ENCODE measurements at places on chromosomes 2 and 18.

DNA sequence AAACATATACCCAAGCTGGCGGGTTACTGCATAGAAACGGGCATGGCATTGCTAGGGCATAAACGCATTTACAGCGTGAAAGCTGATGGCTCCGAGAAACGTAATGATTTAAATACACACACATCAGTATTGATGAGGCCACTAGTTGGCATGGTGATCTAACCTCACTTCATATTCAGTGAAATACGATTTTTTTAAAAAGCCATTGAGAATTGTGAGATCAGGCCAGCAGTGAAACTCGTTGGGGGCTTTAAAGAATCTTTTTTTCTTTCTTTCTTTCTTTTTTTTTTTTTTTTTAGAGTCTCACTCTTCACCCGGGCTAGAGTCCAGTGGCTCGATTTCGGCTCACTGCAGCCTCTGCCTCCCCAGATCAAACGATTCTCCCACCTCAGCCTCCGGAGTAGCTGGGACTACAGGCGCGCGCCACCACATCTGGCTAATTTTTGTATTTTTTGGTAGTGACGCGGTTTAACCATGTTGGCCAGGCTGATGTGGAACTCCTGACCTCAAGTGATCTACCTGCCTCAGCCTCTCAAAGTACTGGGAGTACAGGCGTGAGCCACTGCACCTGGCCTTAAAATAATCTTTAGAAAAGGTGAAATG, 2.4 kb upstream of the SMAD7 start:
- no peaks in the 10 kb centered on the region for H3K36me3 ChIP-seq
- H3K4me3 ChIP-seq: peak overlapping the region; percentile 80
- H3K27ac ChIP-seq: peak overlapping the region; percentile 94
- H3K4me1 ChIP-seq: peaks cover 20% of the 10 kb centered on the region
- no peak for DNase-seq

- no peak for DNase-seq
- no peaks in the 10 kb centered on the region for H3K4me1 ChIP-seq
- H3K4me3 ChIP-seq: no peak overlapping the region
- H3K27ac ChIP-seq: no peak overlapping the region
These were observed 15.5 kb upstream of the CFLAR start for GRCh38 chr2:201100497-201100896.

DNA sequence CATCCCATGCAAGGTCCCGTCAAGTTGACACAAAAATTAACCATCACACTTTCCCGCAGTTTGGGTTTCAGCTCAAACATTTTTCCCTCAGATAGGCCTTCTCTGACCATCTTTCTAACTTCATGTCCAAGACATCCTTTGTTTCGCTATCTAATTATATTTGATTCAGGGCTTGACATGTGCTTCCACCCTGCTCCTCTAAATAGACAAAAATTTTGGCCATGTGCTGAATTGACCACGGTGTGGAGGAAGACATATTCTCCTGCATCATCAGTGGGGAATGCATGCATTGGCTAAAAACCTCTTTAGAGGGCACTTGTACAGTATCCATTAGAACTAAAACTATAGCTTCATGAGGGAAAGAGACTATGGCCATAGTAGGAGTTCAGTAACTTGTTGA, 81.2 kb downstream of the PLCL1 start:
- no peaks in the 10 kb centered on the region for H3K4me1 ChIP-seq
- DNase-seq: no peak
- H3K27ac ChIP-seq: no peak overlapping the region
- no peaks in the 10 kb centered on the region for H3K36me3 ChIP-seq
- no peak overlapping the region for H3K4me3 ChIP-seq
- no peaks in the 10 kb centered on the region for H3K27me3 ChIP-seq

- no peak for DNase-seq
- no peak overlapping the region for H3K27ac ChIP-seq
- peaks cover 9% of the 10 kb centered on the region for H3K4me1 ChIP-seq
- H3K4me3 ChIP-seq: no peak overlapping the region
These were observed 213.0 kb downstream of the TNS1 start for GRCh38 chr2:217789736-217790181.

DNA sequence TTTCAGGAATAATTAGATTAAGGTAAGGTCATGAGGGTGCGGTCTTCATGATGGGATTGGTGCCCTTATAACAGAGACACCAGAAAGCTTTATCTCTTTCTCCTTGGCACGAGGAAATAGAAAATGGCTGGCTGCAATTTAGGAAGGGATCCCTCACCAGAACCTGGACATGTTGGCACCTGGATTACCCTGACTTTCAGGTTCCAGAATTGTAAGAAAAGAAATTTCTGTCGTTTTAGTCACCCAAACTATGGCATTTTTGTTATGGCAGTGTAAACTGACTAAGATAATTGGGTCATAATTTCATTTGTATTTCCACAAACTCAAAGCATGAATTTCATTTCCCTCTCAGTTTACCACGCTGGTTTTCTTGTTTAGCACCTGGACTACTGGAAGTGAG, 473.6 kb downstream of the PTH2R start:
- no peaks in the 10 kb centered on the region for H3K4me1 ChIP-seq
- DNase-seq: no peak
- no peak overlapping the region for H3K27ac ChIP-seq

GRCh38 chr18:49139766-49140165, 189.0 kb upstream of the SMAD7 start:
- no peaks in the 10 kb centered on the region for H3K36me3 ChIP-seq
- DNase-seq: no peak
- H3K27me3 ChIP-seq: no peaks in the 10 kb centered on the region
- no peaks in the 10 kb centered on the region for H3K4me1 ChIP-seq
- H3K4me3 ChIP-seq: no peak overlapping the region

- peaks cover 16% of the 10 kb centered on the region for H3K36me3 ChIP-seq
- H3K27me3 ChIP-seq: no peaks in the 10 kb centered on the region
- H3K27ac ChIP-seq: peak overlapping the region; percentile 57
- DNase-seq: peak; percentile 90
- no peak overlapping the region for H3K4me3 ChIP-seq
- peaks cover 34% of the 10 kb centered on the region for H3K4me1 ChIP-seq
These were observed 16.0 kb downstream of the EPG5 start for GRCh38 chr18:45951016-45951714.

DNA sequence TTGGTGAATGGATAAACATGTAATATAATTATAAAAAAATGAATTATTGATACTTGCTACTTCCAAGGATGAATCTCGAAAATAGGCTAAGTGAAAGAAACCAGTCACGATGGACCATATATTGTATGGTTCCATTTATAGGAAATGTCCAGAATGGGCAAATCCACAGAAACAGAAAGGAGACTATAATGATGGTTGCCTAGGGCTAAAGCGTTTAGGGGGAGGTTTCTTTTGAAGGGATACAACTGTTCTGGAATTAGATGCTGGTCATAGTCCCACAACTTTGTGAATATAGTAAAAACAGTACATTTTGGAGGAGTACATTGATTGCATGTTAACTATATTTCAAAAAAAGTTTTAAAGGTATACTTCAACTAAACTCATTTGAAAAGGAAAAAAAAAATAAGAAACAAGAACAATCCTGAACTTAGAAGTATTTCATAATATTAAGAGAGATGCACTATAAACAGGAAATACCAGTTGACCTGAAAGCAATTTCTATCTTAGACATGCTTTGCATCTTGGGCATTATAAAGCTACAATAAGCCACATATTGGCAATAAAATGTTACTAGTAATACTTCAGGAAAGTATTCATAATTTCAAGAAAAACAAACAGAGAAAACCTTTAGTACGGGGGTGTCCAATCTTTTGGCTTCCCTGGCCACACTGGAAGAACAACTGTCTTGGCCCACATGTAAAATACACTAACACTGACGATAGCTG, 130.0 kb downstream of the C2orf74 start:
- no peaks in the 10 kb centered on the region for H3K36me3 ChIP-seq
- no peaks in the 10 kb centered on the region for H3K27me3 ChIP-seq
- DNase-seq: peak; percentile 32
- peaks cover 2% of the 10 kb centered on the region for H3K4me1 ChIP-seq
- no peak overlapping the region for H3K4me3 ChIP-seq
- no peak overlapping the region for H3K27ac ChIP-seq

DNA sequence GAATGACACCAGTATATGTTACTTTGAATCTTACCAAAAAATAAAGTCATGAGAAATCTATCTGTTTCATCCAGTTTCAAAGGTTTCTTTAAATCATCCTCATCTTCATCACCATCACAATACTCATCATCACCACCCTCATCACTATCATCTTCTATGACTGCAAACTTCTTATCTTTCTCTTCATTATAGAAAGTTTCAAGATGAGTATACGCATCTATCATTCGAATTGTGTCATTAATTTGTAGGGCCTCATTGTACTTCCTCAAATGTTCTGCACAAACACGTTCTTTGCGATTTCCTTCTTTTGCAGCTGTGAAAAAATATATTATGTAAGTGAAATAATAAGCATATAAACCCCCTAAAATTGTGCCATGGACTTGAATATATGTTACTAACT, 34.1 kb upstream of the FAP start:
- no peaks in the 10 kb centered on the region for H3K4me1 ChIP-seq
- no peak for DNase-seq
- no peak overlapping the region for H3K4me3 ChIP-seq
- H3K27me3 ChIP-seq: no peaks in the 10 kb centered on the region
- no peaks in the 10 kb centered on the region for H3K36me3 ChIP-seq
- no peak overlapping the region for H3K27ac ChIP-seq

DNA sequence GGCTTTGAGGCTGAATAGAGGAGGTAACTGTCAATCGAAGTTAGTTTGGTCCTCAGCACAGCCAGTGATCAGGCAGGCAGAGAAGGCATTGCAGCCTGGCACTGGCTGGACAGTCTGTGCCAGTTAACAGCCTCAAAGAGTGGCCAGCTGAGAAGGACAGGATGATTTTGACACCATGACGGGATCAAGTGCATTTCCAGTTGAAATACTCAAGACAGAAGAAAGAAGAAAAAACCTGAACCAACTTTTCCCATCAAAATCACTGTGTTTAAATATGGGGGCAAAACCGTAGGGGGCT, 96.7 kb upstream of the ZCCHC2 start:
- no peak overlapping the region for H3K4me3 ChIP-seq
- no peak for DNase-seq
- no peaks in the 10 kb centered on the region for H3K36me3 ChIP-seq
- H3K27ac ChIP-seq: no peak overlapping the region
- H3K27me3 ChIP-seq: no peaks in the 10 kb centered on the region

- H3K27me3 ChIP-seq: no peaks in the 10 kb centered on the region
- no peaks in the 10 kb centered on the region for H3K36me3 ChIP-seq
- H3K4me3 ChIP-seq: no peak overlapping the region
- DNase-seq: no peak
- no peaks in the 10 kb centered on the region for H3K4me1 ChIP-seq
- H3K27ac ChIP-seq: no peak overlapping the region
These were observed 398.2 kb downstream of the ADCYAP1 start for GRCh38 chr18:1302861-1303260.

DNA sequence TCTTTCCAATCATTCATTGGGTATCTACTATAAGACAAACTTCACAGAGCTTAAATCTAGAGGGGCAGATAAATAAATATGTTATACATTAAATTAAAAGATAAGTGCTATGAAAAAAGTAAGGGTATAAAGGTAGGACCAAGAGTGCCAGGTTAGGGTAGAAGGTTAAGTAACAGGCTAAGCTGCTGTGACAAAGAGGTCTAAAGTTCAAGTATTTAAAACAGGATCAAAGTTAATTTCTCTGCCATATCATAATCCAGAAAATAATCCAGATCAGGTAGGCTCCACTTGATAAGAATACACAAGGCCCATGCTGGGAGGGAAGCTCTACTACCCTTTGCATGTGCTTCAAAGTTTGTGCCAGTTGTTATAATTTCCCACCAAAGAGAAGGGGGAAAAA, 115.6 kb downstream of the DYM start:
- no peak overlapping the region for H3K27ac ChIP-seq
- H3K4me1 ChIP-seq: no peaks in the 10 kb centered on the region
- H3K27me3 ChIP-seq: no peaks in the 10 kb centered on the region
- H3K36me3 ChIP-seq: no peaks in the 10 kb centered on the region
- no peak for DNase-seq

GRCh38 chr2:205730701-205731582, 48.6 kb downstream of the NRP2 start:
- no peaks in the 10 kb centered on the region for H3K36me3 ChIP-seq
- H3K4me3 ChIP-seq: no peak overlapping the region
- H3K27ac ChIP-seq: no peak overlapping the region

DNA sequence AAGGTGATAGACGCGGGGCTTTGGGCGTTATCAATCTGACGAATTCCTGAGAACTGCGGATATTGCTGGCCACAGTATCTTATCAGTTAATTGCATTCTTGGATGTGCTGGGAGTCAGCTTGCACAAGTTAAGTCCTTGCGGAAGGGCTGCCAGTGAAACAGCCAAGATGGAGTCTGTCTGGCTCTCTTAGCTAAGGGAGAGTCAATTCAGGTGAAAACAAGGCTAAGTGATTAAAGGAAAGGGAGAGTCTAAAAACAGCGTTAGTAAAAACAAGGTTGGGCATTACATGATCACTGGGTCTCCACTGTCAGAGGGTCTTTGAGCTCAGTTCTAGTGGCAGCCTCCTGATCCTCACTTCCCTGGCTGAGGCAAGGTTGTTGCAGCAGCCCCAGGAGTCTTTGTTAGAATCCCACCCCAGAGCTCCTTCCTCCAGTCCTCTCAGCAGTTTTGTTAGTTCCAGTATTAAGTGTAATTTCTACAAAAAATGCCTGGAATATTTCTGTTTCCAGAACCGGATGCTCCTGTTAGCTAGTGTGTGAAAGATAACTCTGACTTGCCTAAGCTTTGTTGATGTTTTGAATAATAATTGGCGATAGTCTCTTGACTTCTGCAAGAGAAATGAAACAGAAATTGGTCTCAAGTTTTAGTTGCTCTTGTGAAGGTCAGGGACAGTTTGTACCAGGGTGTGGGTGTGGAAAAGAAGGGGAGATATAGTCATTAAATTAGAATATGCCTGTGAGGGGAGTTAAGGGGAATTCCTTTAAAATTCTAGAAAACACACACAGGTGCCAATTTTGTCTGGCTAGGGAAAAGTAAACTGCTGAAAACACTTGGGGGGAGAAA, 10.6 kb downstream of the CFLAR start:
- H3K27me3 ChIP-seq: no peaks in the 10 kb centered on the region
- H3K4me1 ChIP-seq: peaks cover 30% of the 10 kb centered on the region
- peak; percentile 36 for DNase-seq
- H3K36me3 ChIP-seq: no peaks in the 10 kb centered on the region

DNA sequence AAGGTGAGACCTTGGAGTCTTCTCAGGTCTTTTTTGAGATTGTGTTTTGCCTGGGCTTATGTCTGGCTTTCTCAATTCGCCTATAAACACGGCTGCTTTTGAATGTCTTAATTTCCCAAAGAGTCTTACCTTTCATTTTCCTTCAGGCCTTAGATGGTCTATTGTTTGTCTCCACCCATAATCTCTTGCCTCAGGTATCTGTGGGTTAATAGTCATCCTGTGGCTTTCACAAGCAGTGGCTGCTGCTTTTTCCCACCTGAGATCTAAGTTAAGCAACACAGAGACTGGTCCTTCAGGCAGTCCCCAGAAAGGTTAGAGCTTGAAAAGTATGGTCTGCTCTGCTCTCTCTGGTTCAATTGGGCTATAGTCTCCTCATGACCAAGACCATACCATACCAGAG, 275.3 kb downstream of the INSIG2 start:
- no peaks in the 10 kb centered on the region for H3K27me3 ChIP-seq
- H3K27ac ChIP-seq: no peak overlapping the region
- H3K4me3 ChIP-seq: no peak overlapping the region
- H3K4me1 ChIP-seq: no peaks in the 10 kb centered on the region

- H3K4me1 ChIP-seq: peaks cover 26% of the 10 kb centered on the region
- H3K27ac ChIP-seq: peak overlapping the region; percentile 24
- H3K27me3 ChIP-seq: no peaks in the 10 kb centered on the region
- H3K4me3 ChIP-seq: no peak overlapping the region
- no peaks in the 10 kb centered on the region for H3K36me3 ChIP-seq
These were observed 447.5 kb upstream of the SLC14A2 start for GRCh38 chr18:45167631-45168280.
